Cortex of kidney (tissue), 1 donor: ENCODE measurements at places on chromosomes 1 and 21.

DNA sequence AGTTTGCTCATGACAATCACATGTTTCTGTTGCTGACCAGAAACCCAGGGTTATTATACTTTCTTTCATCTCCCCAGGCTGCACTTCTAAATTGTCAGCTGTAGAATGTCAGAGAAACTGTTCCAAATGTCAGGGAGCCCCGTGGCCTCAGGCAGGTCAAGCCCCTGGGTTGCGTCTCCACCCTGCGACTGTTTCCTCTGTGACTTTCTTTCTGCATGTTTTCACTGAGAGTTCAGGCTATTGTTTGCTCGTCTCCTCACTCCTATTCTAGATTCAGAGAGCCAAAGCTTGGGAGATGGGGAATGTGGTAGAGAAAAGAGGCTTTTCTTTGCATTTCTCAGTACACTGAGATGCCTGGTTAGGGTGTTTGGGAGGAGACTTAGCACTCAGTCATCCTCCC, 97.4 kb downstream of the CENPF start:
- DNase-seq, result no peak

DNA sequence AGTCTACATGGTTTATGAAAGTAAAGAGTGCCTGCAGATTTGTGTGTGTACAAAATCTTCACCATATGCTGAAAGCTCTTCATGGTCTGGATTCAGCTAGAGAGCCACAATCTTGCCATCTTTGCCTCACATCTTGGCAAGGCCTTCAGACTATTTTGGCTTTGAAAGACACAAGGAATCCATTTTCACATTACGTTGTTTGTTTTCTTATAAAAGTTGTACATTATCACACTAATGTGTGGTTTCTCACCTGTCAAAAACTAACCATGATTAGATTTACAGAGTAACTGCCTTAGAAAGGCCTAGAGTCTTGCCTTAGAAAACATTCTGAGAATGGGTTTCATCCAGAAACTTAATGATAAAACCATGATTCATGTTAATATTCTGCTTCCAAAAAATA, 494.6 kb downstream of the NEGR1 start:
- DNase-seq, result no peak

GRCh38 chr1:169110236-169110635, 3.7 kb downstream of the ATP1B1 start:
- no peak for DNase-seq

DNA sequence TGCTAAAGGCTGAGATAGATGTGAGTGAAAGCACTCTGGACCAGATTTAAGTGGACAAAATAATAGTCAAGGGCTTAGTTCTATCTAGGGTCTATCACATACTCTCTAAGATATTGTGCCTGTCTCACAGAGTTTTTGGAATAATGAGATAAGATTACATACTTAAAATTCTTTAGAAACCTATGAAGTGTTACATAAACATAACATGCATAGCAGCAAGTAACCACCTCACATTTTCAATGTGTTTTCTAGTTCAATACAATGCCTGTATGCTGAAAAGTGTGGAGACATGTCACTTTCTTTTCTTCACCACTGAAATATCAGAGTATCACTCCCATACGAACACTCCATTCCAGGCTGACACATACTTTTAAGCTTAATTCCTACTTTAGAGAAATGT, 16.2 kb downstream of the SDCCAG8 start:
- no peak for DNase-seq

DNA sequence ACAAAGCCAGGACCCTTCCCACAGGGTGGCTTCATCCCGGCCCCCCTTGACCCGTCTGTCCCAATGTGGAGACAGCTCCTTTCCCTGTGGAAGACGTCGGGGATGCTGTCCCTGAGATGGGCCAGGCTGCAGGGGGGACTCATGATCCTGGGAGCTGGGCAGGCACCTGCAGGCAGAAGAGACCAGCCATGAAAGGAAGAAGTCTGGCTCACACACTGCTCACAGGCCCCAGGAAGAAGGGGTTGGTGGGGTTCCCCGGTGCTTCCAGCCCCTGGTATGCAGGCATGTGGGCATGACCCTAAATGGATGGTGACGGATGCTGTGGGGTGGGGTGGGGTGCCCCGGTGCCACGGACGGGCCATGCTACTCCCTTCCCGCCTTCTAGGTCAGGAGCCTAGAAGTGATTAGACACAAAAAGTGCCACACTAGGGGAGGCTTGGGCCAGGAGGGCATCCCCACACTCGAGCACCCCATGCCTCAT, 8.3 kb downstream of the ACTRT2 start:
- DNase-seq, result no peak

- DNase-seq, result no peak
Measured at GRCh38 chr1:234709473-234710228, 99.7 kb upstream of the IRF2BP2 start.

DNA sequence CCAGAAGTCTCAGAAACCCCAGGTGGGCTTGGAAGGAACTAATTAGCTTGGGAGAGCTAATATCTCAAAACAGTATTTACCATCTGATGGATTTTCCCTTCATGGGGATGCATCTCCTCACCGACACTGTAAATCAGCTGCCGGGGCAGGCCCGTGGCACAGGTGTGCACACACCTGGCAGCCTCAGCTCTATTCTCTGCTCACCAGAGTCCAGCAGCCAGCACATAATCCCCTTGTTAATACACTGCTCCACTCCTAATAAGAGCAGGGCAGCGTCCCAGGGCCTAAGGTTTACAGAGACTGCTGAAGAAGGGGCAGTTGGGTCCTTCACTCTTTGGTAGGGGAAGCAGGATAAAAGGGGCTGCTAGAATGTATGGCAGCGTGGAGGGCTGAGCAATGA, 200.0 kb downstream of the TOMM20 start:
- no peak for DNase-seq

DNA sequence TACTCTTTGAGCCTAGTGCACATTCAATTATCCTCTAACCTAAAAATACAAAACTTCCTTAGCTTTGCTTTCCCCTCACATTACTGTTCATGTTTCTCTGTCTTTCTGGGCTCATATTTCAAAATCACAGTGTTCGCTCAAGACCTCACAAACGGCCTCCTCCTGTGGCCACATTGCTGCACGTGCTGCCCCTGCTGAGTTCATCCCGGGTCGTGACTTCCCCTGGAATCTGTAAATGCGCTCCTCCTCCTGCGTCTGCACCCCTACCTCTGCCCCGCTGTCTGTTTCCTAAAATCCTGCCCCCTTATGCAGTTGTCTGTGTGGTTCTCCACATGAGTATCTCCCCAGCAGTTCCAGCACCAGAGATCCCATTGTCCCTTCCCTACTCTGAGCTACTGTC, 45.5 kb upstream of the RAVER2 start:
- DNase-seq, result no peak

- no peak for DNase-seq
Measured at GRCh38 chr1:110880708-110881374, 7.9 kb downstream of the CD53 start.

DNA sequence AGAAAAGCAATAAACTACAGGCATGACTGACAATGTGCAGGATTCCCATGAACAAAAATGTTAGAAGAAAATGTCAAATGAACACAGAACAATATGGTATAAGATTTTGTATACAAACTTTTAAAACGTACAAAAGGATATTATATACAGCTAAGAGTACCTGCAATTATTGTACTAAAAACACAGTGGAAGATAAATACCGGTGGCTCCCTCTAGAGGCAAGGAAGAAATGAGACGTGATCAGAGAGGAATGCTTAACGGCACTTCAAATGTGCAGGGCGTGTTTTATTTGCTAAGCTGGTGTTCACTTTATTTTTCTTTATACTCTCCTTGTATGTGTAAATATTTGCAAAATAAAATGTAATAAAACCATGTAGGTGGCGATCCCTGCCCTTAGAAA, 191.8 kb upstream of the SAMSN1 start:
- no peak for DNase-seq

DNA sequence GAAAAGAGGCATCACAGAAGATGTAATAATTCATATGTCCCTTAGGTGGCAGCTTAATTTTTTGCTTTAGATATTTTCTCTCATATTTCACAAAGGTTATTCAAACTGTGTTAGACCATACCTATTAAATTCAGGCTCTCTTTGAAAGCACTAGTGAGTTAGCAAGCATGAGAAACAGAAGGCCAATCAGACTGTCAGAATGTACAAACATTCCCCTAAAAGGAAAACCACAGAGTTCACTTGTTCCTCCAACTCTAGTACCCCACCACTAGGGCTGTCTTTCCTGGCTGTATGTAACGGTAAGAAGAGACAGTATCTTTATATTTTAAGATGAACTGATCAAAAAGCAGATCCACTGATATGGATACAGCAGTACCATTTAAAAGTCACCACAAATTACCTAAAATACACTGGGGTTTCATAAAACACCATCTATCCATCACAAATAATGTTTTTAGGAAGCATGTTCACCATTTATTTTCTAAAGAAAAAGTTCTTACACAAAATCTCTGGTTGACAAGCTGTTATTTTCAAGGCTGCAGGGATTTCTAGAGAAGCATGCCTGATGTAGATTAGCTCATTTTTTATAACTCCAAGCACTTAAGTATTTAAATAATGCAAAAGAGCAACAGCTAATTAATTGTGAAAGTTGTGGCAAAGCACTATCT, 1.8 kb downstream of the ARPC5 start:
- DNase-seq, result no peak

DNA sequence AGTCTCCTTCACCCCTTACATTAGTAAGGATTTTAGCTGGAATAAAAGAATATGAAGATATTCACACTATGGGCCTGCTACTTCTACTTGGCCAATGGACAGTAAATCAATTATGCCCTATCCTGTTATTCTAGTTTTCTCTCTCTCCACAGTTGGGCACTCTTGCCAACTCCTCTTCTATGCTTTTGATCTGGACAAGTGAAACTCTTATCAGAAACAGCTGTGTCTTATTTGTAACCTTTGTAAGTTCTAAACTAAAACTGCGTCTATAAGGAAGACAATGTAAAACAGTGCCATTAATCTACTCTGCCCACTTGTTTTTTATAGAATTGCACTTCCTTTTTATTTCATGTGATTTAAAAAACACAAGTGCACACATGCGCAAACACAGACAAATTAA, 244.0 kb upstream of the DMRTA2 start:
- DNase-seq, result no peak

- no peak for DNase-seq
Measured at GRCh38 chr1:80171631-80172030, 1165.1 kb upstream of the ADGRL4 start.

GRCh38 chr1:6823793-6824192, 38.5 kb downstream of the CAMTA1 start:
- no peak for DNase-seq

DNA sequence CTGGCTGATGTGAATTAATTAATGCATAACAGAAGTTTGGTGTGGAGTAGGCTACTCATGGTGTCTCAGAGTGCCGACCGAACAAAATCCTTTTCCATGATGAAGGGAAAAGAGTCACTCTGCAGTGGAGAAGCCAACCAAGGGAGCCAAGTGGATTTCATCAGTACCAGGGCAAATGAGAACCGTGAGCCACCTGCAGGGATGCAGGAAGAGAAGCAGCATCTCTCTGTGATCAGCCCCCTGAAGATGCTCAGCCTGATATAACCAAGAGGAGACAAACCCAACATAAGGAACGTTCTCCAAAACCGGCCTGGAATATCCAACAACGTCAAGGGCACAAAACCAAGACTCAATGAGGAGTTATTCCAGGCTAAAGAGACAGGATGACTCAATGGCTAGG, 13.4 kb upstream of the LAPTM5 start:
- DNase-seq, result no peak

GRCh38 chr21:21921410-21922232, 923.4 kb downstream of the NCAM2 start:
- DNase-seq, result no peak
